ENCODE measurements at places on chromosomes 6 and 20. TPM values are rescaled to one million over a fixed set of nuclear protein-coding genes. Genes with fewer than 3 reads are reported as not detected.
A peak's percentile ranks its signal among the peaks of the same experiment; 100 is the strongest.

The C20orf141 gene
- not detected for total RNA-seq

The MLIP gene
- not detected for total RNA-seq

DNA sequence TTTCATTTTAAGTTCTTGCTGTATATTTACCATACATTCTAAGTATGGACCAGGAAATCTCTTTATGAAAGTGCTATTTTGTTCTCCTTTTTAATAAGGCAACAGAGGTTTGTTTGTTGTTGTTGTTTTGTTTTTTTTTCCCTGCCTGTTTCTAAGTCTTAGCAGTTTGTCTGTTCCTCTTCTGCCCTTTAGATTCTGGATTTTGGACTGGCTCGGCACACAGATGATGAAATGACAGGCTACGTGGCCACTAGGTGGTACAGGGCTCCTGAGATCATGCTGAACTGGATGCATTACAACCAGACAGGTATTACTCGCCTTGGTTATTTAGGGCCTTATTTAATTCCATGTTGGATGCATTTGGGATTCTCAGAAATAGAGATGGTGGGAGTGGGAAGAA lies 48.0 kb downstream of the MAPK14 start:
- DNase-seq: no peak

GRCh38 chr6:164453835-164454234 lies 855.6 kb downstream of the C6orf118 start:
- no peak for DNase-seq

The SMLR1 gene
- total RNA-seq: not detected

DNA sequence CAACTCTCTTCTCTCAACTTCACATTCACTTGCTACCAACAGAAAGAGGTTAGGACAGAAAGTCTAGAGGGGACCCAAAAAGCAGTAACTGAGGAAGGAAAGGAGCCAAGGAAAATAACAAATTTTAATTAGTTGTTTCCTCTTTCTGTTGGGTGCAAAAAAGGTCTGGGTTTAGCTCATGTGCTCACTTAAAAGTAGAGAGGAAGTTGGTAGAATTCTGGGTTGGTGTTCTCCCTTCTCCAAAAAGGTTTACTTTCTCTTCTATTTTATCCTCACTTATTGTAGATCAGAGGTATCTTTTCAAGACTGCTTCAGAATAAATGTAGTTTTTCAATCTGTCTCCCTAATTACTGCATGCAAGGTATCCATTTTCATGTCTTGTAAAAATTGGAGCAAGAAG lies 42.8 kb downstream of the MAP3K7 start:
- DNase-seq: no peak

- no peak for DNase-seq
These were observed 32.9 kb downstream of the FRK start for GRCh38 chr6:116027801-116028200.

DNA sequence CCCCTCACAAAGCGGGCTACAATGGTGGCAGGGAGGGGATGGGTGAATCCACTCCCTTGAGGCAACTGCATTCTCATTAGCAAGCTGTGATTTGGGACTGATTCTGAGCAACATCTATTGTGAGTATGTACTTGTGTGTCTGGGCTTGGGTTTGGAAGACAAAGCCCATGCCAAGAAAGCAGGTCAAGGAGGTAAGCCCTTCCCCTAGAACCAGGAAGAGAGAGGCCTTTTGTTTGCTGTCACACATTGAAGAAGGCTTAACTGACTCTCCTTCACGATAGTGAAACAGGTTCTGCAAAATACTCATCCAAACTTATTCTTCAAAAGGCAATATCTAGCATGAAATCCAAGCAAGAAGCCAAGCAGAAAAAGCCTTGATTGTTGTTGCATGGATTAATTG lies 403.1 kb upstream of the ID4 start:
- DNase-seq: no peak

DNA sequence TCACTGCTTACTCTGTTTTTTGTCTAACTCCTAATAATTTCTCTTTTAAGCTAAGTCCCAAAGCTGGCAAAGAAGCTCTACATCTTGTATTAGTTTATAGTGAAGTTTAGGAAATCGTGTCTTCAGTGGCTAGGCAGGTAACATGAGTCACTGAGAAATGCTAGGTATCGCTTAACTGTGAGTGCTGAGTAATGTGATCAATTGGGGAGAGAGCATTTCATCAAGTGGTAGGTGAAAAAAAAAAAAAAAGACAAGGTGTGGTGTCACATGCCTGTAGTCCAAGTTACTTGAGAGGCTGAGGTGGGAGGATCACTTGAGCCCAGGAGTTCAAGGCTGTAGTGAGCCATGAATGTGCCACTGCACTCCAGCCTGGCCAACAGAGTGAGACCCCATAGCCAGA lies 125.3 kb downstream of the FAM83B start:
- no peak for DNase-seq

- no peak for DNase-seq
These were observed 75.8 kb upstream of the AFDN start for GRCh38 chr6:167750956-167751358.

- no peak for DNase-seq
These were observed 138.8 kb upstream of the RREB1 start for GRCh38 chr6:6968731-6969552.

GRCh38 chr6:21438986-21439352 lies 154.6 kb upstream of the SOX4 start:
- DNase-seq: no peak

GRCh38 chr6:134303891-134304290 lies 14.0 kb downstream of the SGK1 start:
- DNase-seq: peak; percentile 52

- DNase-seq: no peak
These were observed 5.3 kb upstream of the RAET1L start for GRCh38 chr6:150030611-150031010.

The DST gene
- 505 TPM for total RNA-seq

DNA sequence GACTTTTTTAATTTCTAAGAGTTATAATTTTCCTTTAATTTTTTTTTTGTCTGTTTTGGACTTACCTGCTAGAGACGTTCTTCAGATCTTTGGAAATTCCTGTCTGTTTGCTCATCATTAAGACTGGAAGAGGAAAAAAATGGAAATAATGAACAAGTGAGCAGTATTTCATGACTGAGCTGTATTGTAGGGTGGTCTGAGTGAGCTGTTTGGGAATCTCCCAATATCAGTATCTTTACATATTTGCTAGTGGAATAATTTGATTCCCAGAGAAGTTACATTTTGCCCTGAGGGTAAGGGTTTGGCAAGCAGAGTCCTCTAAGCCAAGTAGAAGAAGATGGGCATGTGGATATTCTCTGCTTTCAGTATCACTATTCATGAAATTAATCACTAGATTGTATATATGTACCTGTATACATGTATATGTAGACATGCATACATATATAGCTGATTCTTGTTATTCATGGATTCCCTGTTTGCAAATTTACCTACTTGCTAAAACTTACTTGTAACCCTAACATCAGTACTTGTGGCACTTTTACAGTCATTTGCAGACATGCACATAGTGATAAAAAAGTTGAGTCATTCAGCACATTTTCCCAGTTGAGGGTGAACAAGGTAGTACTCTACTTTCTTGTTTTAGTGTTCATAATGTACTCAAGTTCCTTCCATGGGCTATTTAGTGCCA lies 13.5 kb downstream of the ZC2HC1B start:
- DNase-seq: no peak

- no peak for DNase-seq
These were observed 24.7 kb downstream of the MRPL14 start for GRCh38 chr6:44102527-44102926.

DNA sequence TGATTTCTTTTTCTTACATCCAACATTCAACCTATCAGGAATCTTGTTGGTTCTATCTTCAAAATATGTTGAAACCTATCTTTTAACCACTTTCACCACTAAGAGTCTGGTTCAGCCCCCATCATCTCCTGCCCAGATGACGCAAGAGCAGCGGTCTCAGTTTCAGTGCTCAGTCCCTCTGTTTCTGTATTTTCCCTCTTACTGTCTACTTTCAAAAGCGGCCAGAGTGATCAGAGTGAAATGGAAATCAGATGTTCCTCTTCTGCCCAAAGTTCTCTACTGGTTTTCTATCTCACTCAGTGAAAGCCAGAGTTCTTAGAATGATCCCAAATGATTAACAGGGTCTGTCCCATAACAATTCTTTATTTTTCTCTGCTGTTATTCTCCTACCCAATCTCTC lies 147.9 kb upstream of the PDE7B start:
- no peak for DNase-seq
